Stimulated activated CD4-positive, alpha-beta T cell treated with anti-CD3 and anti-CD28 coated beads, Interleukin-1b, Interleukin-23, amount 100 ng/mL, for 1 hour (primary cell): ENCODE measurements at places on chromosomes 2 and 18.

DNA sequence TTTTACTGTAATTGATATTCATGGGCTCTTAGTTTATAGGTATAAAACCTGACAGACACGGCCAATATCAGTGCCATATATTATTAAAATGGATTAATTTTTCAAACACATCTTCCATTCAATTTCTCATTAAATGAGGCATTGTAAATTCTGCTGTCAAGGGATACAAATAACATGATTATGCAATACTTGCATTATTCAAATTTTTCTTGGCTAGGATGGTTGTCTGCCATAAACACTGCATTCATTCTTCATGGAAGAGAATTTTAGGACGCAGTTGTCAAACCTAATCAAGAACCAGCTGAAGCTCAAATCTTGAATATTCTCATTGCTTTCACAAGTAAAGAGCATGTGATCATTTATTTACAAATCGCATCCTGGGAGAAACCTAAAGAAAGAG, 255.6 kb downstream of the RDH14 start:
- DNase-seq = no peak

- DNase-seq = no peak
Measured at GRCh38 chr2:128403814-128404708, 85.4 kb upstream of the HS6ST1 start.

GRCh38 chr2:36516136-36516870, 81.7 kb downstream of the FEZ2 start:
- no peak for DNase-seq

- DNase-seq = no peak
Measured at GRCh38 chr18:57970356-57971095, 73.5 kb upstream of the NEDD4L start.

- no peak for DNase-seq
Measured at GRCh38 chr2:96531366-96531765, 5.2 kb upstream of the ARID5A start.

DNA sequence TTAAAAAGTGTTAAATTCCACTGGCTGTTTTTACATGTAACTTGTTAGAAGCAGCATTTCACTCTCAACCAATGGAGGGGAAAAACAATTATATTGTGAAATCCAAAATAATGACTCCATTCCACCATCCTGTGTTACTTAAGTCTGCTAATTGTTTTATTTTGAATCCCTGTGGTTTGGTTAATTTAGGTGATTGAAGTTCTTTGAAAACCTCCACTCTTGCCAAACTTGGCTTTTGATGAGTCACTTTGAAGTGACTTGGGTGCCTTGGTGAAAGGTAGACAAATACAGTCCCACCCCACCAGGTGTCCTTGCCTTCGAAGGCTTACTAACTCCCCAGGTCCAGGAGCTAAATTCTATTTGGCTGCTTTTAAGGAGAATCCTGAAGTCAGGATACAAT, 1303.8 kb upstream of the NRXN1 start:
- no peak for DNase-seq

DNA sequence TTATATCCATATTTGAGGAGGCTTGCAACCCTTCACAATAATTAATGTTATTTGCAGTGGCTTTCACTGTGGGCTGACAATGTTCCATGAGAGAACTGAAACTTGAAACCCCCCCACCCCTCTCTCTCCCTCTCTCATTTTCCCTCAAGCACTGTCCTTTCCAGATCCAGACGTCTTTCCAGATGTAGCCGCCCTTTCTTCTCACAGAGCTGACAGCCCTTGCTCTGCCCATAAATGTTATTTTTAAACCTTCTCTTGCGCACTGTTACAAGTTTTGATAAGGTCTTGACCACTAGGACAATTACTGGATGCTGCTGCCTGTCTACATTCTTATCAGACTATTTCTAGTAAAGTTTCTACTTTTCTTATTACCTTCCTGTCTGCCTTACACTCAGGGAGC, 91.4 kb upstream of the LINC00305 start:
- DNase-seq = no peak

DNA sequence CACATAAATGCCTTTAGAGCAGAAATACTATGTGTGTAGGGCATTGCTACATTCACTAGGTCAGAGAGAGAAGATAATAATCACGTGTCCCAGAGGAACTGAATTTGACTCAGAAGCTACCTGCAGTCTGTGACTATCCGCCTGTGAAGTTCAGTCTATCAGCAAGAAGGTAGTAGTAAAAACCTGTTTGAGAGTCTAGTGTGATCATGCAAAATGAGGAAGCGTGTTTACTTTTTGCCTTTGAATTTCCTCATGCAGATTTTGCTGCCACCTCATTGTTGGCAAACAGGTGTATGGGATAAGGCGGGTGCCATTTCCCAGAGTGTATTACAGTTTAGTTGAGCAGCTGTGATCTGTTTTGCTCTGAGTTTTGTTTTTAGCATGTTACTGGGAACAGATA, 403.9 kb upstream of the FANCL start:
- DNase-seq = no peak

- DNase-seq = no peak
Measured at GRCh38 chr18:63181706-63182309, 137.8 kb downstream of the BCL2 start.

DNA sequence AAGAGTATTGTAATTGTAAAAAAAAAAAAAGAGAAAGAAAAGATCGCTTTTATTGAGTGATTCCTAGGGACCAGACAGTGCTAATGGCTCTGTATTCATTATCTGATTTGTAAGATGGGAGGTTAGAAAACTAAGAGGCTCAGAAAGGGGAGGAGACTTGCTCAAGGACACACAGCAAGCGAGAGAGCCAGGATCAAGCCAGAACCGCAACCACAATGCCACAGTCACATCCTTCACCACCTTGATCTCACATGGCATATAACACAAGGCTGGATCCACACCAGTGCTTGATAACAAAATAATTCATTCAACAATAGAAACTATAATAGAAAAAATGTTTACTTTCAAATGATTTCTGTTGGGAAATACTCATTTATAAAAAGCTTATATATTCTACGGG, 37.5 kb downstream of the TFCP2L1 start:
- no peak for DNase-seq
